GM12878 (cell line): ENCODE measurements at places on chromosomes 4 and X. TPM values are rescaled to one million over a fixed set of nuclear protein-coding genes. Genes with fewer than 3 reads are reported as not detected.

The LEF1 gene
- 18.0 and 18.4 TPM in 2 replicates for total RNA-seq

The PDGFRA gene
- 0.28 and 0.40 TPM in 2 replicates for total RNA-seq

The EXOSC9 gene
- total RNA-seq, result 49.0 and 50.5 TPM in 2 replicates

The CMC4 gene
- total RNA-seq, result 10.3 and 10.4 TPM in 2 replicates

The MAGEB18 gene
- total RNA-seq, result not detected in 2 replicates

The CXCL1 gene
- not detected in 2 replicates for total RNA-seq

The CCKAR gene
- not detected in 2 replicates for total RNA-seq

The FOXR2 gene
- total RNA-seq, result not detected in 2 replicates

The CFAP99 gene
- not detected in 2 replicates for total RNA-seq

The KLB gene
- total RNA-seq, result 0.08 and 0.11 TPM in 2 replicates

The RHOXF2 gene
- total RNA-seq, result 0.08 TPM in 1 of 2 replicates, not detected in the other

The TMEM271 gene
- total RNA-seq, result not detected in 2 replicates

The TCEAL6 gene
- total RNA-seq, result not detected in 2 replicates
